ENCODE measurements at places on chromosomes 6 and 20. TPM values are rescaled to one million over a fixed set of nuclear protein-coding genes. Genes with fewer than 3 reads are reported as not detected.

HIVEP1 gene
- total RNA-seq = 11.0 TPM

TDRD6 gene
- total RNA-seq = 0.04 TPM

BTNL2 gene
- not detected for total RNA-seq

DNA sequence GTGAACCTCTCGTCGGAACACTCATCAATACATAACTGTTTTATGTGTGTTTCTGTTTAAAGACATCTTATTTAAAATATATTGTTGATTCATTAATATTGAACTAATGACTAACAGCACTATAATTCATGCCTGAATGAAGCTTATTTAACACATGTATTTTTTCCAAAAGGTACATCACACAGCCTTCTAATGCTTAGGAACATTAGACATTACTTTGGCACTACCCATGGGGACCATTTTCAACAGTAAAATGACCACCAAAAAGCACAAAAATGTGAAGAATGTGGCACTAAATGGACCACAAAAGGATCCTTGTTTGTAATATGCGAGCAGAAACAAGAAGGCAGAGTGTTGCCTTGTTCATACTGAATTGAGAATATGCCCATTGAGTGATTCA, 109.2 kb downstream of the CEP57L1 start:
- no peak for DNase-seq

GRCh38 chr20:32474967-32475811, 109.9 kb downstream of the NOL4L start:
- peak; percentile 78 for DNase-seq

GRCh38 chr6:96878143-96878542, 19.5 kb downstream of the NDUFAF4 start:
- no peak for DNase-seq

- DNase-seq = no peak
Measured at GRCh38 chr6:68094070-68094469, 541.0 kb upstream of the ADGRB3 start.

- no peak for DNase-seq
Measured at GRCh38 chr20:45359069-45359405, 3.9 kb upstream of the SYS1 start.

DNA sequence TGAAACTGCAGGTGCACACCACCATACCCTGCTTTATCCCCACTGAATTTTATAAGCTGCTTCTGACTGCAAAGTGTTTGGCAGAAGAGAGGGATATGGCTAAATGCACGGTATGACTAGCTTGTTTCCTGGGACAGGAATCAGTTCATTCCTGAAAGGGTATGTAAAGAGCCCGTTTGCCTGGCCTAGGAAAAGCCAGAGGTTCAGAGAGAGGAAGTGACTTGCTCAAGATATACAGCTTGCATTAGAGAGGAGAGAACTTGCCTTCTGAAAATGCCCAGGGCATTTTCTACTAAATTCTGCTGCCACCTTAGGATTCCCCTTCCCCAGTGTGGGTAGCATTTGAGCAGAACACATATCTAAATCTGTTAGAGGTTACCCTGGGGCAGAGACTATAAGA, 683 bp upstream of the GCNT2 start:
- DNase-seq = no peak

DNA sequence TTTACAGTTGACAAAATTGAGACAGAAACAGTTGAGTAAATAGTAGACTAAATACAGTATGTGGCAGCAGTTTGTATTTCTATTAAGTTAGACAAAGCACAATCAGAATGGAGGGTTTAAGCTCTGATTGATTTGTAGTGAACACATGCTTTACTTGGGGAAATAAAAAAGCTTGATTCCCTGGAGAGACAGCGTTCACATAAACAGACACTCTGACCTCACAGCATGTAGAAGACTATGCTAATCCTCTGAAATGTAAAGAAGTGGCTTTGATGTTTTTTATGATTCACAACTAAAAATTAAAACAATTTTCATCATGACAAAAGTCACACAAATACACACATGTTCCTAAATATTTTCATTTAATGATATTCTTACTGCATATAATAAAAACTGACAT, 126.9 kb upstream of the FAM83B start:
- DNase-seq = no peak
